ENCODE measurements at places on chromosomes 6 and 20.
A peak's percentile ranks its signal among the peaks of the same experiment; 100 is the strongest.

GRCh38 chr6:159038914-159039884, 5.6 kb downstream of the TAGAP start:
- no peak for DNase-seq

- DNase-seq, result peak; percentile 6
Observed at GRCh38 chr20:47551841-47552240, 50.2 kb downstream of the NCOA3 start.

GRCh38 chr6:48290595-48290994, 179.6 kb upstream of the PTCHD4 start:
- DNase-seq, result no peak

- DNase-seq, result no peak
Observed at GRCh38 chr20:63475209-63475608, 2.8 kb upstream of the KCNQ2 start.

DNA sequence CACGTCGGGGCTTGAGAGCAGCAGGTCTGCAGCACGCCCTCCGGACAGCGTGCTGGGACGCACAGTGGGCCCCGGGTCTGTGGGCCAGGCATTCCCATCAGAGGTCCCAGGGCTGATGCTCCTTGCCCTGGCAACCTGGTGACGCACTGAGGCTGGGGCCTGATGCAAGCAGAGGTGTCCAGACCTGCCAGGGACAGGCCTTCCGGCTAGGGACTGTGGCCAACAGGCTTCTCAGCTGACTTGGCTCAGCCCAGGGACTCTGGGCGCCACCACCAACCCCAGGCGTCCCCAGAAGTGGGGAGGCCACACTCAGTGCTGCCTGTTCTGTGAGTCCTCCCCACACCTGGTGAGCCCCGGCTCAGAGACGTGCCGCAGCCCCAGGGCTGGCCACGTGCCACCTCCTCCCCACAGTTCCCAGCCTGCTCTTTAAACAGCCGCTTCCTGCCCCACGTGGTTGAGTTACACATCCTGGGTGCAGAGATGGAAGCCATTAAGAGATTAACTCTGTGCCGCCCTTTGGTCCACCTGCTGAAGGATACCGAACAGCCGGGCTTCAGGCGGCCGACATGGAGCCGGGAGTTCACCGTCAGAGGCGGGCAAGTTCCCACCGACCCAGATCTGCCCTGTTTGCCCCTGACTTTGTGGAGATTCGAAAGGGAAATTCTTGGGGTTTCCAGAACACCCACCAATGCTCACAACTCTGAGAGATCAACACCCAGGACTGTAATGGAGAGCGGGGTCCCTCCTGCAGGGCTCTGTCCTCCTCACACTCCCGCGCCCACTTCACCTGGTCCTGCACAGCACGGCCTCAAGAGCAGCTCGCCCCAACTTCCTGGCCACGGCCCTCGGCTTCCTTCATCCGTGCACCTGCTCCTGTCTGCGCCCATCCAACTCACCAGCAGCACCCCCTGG, 37.6 kb upstream of the ZBP1 start:
- DNase-seq, result no peak

DNA sequence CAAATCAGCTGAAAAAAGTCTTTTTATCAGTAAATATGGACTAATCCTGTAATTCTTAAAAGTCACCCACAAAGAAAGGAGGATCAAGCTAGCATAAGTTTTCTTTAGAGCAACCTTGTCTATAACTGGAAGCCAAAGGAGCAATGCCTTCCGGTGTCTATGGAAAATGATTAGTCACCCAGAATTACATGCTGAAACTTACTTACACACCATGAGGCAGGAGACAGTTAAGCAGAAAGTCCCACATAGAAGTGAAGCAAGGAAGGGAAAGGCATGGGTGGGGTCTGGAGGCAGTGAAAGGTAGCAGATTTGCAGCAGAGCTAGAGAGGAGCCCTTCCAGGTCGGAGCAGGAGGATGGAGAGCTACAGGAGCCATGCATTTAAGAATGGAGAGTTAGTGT, 153.7 kb upstream of the RIPOR2 start:
- no peak for DNase-seq

- DNase-seq, result no peak
Observed at GRCh38 chr6:33082702-33083101, 6.9 kb downstream of the HLA-DPB1 start.

GRCh38 chr6:155710704-155711103, 255.1 kb upstream of the NOX3 start:
- no peak for DNase-seq

DNA sequence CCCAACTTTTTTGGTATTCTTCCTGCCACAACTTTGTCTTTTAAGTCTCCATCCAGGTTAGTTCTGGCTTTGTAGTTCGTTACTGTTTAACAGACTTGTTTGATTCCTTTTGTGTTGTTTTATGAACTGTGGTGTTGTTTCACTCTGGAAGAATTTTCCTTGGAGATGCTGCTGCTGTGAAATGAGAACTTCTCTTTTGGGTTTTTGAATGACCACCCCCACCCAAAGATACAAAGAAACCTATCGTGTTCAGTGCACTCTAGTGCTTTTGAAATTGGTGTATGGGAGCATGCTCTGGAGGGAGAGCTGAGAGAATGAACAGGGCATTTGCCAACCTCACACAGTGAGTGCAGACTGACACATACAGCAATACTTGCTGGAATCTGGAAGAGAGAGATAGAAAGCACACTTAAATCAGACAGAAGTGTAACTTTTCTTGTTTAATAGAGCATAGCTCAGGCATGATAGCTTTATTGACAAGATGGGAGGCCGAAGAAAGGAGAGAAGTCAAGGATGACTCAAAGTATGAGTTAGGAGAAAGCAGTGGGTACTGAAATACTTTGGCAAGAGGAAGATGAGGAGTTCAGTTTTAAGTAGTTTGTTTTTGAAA, 293.1 kb downstream of the SOX4 start:
- no peak for DNase-seq

DNA sequence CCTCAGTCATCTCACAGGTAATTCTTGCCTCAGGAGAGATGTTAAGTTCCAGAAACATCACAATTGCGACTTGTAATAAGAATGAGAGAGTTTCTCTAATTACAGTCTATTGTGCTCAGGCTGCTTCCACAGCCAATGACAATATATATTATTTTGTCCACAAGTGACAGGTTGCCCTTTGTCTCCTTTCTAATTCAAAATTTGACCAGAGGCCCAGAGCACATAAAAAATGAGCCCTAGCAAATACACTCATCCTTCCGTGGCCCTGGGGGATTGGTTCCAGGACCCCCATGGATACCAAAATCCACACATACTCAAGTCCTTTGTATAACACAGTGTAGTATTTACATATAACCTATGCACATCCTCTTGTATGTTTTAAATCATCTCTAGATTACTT, 88.1 kb upstream of the TMEM170B start:
- no peak for DNase-seq

DNA sequence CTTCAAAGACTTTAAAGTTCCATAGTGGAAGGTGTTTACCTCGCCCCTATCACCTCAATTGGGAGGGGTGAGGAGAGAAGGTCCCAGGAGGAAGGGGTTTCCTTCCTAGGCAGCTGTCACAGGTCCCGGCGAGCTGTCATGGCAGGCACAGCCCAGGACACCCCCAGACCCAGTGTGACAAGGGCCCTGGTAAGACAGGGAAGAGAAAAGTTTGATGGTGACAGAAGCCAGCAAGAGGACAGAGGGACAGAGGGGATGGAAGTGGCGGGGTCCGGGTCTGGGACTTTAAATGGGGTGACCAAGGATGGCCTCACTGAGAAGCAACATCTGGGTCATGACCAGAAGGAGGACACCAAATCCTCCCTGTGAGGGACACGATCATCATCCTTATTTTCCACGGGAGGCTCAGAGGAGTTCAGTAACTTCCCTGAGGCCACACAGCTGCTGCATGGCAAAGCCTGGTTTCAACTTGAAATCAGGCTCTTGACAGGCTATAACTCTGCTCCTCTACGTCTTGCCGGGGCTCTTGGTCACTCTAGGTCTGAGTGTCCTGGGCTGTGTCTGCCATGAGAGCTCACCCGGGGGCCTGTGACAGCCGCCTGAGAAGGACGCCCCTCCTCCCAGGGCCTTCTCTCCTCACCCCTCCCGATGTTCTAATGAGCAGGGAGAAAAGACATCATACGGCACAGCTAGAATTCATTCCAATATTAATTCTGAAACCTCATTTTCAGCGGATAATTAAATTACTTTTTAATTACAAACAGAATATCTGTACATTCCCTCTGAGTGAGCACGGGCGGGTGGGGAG, 222.2 kb downstream of the PREX1 start:
- no peak for DNase-seq

GRCh38 chr6:166636191-166636933, 9.3 kb upstream of the RPS6KA2 start:
- DNase-seq, result no peak

GRCh38 chr6:144595266-144595665, 310.1 kb downstream of the UTRN start:
- DNase-seq, result no peak

All from NCI-H187 treated with DMSO at 0.1 percent for 48 hours (cell line).